ENCODE measurements at places on chromosomes 5 and 9.

GRCh38 chr9:27817747-27818146 lies 244.5 kb upstream of the C9orf72 start:
- H3K27me3 ChIP-seq = no peaks in the 10 kb centered on the region
- H3K36me3 ChIP-seq = no peaks in the 10 kb centered on the region
- no peak overlapping the region for H3K4me3 ChIP-seq

DNA sequence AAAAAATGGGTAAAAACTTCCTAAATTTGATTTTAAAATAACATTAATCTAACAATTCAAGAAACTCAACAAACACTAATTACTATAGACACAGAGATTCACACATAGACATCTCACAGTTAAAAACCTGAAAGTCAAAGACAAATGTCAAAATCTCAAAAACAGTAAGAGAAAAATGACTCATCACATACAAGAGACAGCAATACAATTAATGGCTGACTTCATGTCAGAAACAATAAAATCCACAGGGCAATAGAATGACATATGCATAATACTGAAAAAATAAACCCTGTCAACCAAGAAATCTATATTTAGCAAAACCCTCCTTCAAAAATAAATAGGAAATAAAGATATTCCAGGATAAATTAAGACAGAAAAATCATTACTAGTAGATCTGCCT lies 200.4 kb downstream of the CEMIP2 start:
- no peak overlapping the region for H3K4me3 ChIP-seq
- no peak for DNase-seq
- no peaks in the 10 kb centered on the region for H3K4me1 ChIP-seq
- H3K27ac ChIP-seq = no peak overlapping the region

GRCh38 chr5:10301842-10302610 lies 5.7 kb downstream of the CMBL start:
- H3K27ac ChIP-seq = no peak overlapping the region
- peaks cover 5% of the 10 kb centered on the region for H3K27me3 ChIP-seq
- no peaks in the 10 kb centered on the region for H3K36me3 ChIP-seq
- DNase-seq = no peak

DNA sequence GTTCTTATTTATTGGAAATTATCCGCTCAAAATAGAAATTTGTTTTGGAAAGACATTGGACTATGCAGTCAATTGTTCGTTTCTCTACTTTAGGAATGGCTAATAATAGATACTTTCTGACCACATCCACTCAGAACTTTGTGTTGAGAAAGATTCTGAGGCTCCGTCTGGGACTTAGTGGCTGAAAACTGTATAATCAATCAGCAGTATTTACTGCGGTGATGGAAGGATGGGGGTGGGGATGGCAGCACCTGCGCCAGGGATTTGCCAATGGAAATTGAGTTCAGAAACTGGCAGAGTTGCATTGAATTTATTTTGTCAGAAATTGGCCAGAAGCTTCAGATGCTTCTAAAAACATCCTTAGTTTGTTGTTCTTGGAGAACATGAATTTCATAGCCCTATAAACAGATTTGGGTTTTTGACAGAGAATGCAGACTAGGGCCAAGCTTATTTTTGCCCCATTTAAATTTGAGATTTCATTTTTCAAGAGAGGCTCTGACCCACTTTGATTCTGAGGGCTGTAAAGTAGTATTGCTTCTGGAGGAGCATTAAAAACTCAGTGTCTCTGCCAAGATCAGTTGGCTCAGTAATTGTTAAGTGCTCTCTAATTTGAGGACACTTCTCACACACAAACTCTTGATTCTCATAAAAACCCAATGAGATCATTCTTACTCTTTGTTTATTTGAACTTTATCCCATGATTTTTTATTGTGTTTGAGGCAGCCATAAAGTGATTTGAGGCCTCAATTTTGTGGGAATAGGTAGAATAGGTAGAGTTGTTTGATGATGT lies 215.1 kb downstream of the CD180 start:
- no peak overlapping the region for H3K4me3 ChIP-seq
- H3K27ac ChIP-seq = no peak overlapping the region
- H3K27me3 ChIP-seq = no peaks in the 10 kb centered on the region
- H3K4me1 ChIP-seq = no peaks in the 10 kb centered on the region

DNA sequence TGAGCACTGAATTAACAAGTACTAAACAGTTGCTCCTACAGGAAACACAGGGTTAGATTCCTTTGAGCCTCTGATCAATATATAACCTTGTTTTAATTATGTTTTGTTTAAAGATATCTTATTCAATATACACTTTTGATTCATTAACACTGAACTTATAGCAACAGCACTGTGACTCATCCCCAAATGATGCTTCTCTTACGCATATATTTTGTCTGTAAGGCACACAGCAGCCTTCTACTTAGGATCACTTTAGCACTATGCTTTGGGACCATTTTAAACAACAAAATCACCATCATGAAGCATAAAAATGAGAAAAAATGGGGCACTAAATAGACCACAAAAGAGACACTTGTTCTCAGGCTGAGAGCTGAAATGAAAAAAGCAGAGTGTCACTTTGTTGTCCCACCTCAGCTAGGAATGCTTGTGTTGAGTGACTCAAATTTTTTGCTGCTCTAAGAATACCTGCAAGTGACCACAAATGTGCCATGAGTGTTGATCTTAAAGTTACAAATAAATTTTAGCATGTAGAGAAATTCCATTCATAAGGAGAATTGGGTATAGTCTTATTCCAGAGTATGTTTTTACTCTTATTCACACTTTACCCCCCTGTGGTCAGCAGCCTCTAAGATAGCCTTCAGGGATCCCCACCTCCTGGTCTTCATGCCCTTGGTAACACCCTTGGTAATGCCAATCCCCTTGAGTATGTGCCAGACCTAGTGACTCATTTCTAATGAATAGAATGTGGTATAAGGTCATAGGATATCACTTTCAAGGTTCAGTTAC lies 252.7 kb upstream of the IL12B start:
- no peak for DNase-seq
- H3K4me3 ChIP-seq = no peak overlapping the region
- no peak overlapping the region for H3K27ac ChIP-seq
- H3K36me3 ChIP-seq = no peaks in the 10 kb centered on the region

DNA sequence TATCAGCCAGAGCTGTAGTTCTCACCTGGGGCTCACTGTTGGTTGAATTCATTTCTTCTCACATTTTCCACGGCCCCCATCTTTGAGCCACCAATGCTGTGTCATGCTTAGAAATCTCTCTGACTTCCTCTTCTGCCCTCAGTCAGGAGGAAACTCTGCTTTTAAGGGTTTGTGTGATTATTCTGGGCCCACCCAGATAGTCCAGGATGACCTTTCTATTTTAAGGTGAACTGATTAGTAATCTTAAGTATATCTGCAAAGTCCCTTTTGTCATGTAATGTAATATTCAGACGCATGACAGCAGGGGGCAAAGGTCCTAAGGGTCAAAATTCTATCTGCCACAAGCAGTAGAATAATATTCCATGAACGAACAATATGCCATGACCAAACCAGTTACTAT lies 88.4 kb downstream of the AK8 start:
- no peak for DNase-seq
- H3K27ac ChIP-seq = no peak overlapping the region
- H3K27me3 ChIP-seq = peaks cover 11% of the 10 kb centered on the region
- no peaks in the 10 kb centered on the region for H3K4me1 ChIP-seq
- no peak overlapping the region for H3K4me3 ChIP-seq

DNA sequence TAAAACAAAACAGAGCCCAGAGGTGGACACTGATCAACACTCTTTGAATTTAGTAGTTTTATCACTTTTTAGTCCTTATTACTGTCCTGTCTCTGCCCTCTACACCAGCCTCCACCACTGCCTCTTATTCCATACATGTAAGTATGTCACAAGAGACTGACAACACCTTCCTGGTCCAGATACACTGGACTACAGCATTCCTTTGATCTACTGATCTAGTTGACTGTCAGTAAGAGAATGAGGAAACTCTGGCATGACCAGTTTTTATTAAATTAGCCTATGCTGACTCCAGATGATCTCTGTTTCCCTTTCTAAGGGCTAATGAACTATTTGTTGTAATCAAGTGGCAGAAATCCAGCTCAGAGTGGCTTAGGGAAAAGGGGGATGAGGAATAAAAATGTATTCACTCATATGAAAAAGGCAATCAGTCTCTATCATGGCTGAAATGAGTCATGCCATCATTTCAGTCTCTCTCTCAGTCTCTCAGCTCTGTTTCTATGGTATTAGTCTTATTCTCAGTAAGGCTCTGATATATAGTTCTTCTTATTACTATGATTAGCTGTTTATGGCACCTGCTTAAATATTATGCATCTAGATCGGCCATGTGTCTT lies 5.5 kb downstream of the ARHGEF37 start:
- no peak overlapping the region for H3K4me3 ChIP-seq
- no peak overlapping the region for H3K27ac ChIP-seq
- H3K27me3 ChIP-seq = no peaks in the 10 kb centered on the region

DNA sequence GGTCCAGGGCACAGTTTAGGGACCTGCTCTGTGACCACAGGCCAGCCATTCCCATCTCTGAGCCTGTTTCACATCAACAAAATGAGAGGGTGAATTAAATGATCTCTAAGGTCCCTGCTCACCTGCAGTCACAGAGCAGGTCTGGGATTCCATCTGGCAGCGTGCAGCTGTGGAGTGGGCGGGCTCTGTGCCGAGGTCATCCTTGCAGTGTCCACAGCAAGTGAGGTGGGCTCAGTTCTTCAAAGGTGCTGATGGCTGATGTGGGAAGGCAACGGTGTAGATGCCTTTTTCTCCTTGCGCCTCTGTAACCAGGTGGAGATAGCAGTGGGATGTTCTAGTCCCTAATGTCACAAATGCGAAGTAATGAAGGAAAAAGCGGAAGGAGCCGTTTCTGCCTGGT lies 11.9 kb downstream of the OR2V1 start:
- no peak overlapping the region for H3K4me3 ChIP-seq
- peaks cover 44% of the 10 kb centered on the region for H3K27me3 ChIP-seq
- no peaks in the 10 kb centered on the region for H3K36me3 ChIP-seq
- H3K27ac ChIP-seq = no peak overlapping the region

- DNase-seq = no peak
- H3K27me3 ChIP-seq = no peaks in the 10 kb centered on the region
- peaks cover 45% of the 10 kb centered on the region for H3K4me1 ChIP-seq
- peaks cover 17% of the 10 kb centered on the region for H3K36me3 ChIP-seq
- H3K27ac ChIP-seq = no peak overlapping the region
- no peak overlapping the region for H3K4me3 ChIP-seq
These were observed 5.5 kb downstream of the DIAPH1 start for GRCh38 chr5:141613344-141613743.

- H3K4me1 ChIP-seq = no peaks in the 10 kb centered on the region
- H3K4me3 ChIP-seq = no peak overlapping the region
- no peak for DNase-seq
- no peaks in the 10 kb centered on the region for H3K36me3 ChIP-seq
- no peaks in the 10 kb centered on the region for H3K27me3 ChIP-seq
- H3K27ac ChIP-seq = no peak overlapping the region
These were observed 275.3 kb downstream of the HTR1A start for GRCh38 chr5:63686938-63687337.

DNA sequence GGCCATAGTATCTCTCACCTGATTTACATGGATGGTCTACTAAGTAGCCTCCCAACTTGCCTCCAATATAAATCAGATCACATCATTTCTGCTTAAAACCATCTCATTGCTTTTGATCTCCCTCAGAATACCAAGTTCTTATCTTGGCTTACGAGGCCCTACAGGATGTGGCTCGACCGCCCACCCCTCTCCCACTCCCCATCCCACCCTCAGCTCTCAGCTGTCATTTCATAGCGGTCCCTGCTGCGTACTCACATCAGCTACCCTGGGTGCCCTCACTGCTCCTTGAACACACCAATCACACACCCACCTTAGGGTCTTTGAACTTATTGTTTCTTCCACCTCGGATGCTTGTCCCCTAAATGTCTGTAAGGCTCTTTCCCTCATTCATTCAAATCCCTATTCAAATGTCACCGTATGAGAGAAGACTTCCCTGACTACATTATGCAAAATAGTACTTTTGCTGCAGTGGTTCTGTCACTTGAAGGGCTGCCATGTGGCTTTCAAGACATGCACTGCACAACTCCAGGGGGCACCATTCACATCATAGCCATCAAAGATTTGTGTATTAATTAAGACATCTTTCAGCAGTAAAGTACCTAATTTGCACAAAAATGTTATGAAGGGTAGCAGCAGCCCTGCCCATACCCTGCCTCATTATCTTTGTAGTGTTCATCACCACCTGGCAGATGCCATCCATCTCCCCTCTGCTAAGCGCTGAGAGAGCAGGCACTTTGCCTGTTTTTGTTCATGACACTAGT lies 171.1 kb downstream of the ENC1 start:
- H3K4me3 ChIP-seq = no peak overlapping the region
- no peak overlapping the region for H3K27ac ChIP-seq

GRCh38 chr9:35725362-35725761 lies 6.6 kb downstream of the TLN1 start:
- H3K27me3 ChIP-seq = no peaks in the 10 kb centered on the region
- no peak overlapping the region for H3K4me3 ChIP-seq
- H3K4me1 ChIP-seq = peaks cover 44% of the 10 kb centered on the region
- H3K27ac ChIP-seq = no peak overlapping the region

DNA sequence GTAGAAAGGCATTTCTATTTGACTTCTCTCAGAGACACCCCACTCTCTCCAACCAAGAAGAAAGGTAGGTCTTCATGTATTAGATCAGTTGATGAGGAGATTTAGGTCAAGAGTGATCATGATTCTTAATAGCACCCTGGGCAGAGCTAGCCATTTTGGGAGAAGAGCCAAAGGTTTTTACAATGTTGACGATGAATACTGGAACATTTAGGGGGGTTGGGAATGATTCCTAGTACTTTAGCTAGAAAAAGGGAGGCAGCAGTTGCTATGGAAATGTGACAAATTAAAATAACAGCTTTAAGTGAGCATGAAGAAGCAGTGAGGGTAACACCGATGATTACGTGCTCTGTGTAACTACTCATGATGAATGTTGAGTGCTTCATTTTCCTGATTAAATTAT lies 9.5 kb upstream of the RPS23 start:
- DNase-seq = no peak
- H3K4me1 ChIP-seq = no peaks in the 10 kb centered on the region
- no peak overlapping the region for H3K4me3 ChIP-seq
- H3K36me3 ChIP-seq = no peaks in the 10 kb centered on the region
- H3K27me3 ChIP-seq = no peaks in the 10 kb centered on the region
- no peak overlapping the region for H3K27ac ChIP-seq

DNA sequence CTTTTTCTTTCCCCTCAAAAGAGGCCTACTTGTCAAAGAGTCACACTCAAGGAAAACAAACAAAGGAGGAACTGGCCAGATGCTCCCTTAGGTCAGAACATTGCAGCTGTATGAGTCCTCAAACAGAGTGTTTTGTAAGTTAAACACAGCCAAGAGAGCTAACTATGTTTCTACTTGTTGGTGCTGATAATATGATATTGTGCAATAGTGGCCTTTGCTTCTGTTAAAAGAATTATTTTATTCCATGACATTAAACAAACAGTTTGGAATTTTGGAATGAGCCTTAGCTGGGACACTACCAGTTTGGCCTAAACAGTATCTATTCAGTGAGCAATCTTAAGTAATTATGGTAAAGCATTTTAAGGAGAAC lies 56.0 kb upstream of the TPD52L3 start:
- no peaks in the 10 kb centered on the region for H3K36me3 ChIP-seq
- no peaks in the 10 kb centered on the region for H3K27me3 ChIP-seq
- DNase-seq = no peak
- no peak overlapping the region for H3K27ac ChIP-seq

- H3K27ac ChIP-seq = no peak overlapping the region
- no peaks in the 10 kb centered on the region for H3K4me1 ChIP-seq
- no peak overlapping the region for H3K4me3 ChIP-seq
- H3K27me3 ChIP-seq = no peaks in the 10 kb centered on the region
- no peak for DNase-seq
These were observed 32.3 kb upstream of the C9orf40 start for GRCh38 chr9:74985041-74985440.

GRCh38 chr5:119378075-119378700 lies 22.4 kb downstream of the TNFAIP8 start:
- H3K4me1 ChIP-seq = peaks cover 41% of the 10 kb centered on the region
- H3K36me3 ChIP-seq = peaks cover 26% of the 10 kb centered on the region
- H3K27me3 ChIP-seq = no peaks in the 10 kb centered on the region
- H3K27ac ChIP-seq = no peak overlapping the region
- H3K4me3 ChIP-seq = no peak overlapping the region

Data from CD4-positive, alpha-beta T cell (primary cell).